Dermis microvascular lymphatic vessel endothelial cell (primary cell): ENCODE measurements at places on chromosomes 7 and 10. TPM values are rescaled to one million over a fixed set of nuclear protein-coding genes. Genes with fewer than 3 reads are reported as not detected.

Gene UTF1
- total RNA-seq, result not detected in 2 replicates

Gene EPC1
- total RNA-seq, result 15.4 and 28.2 TPM in 2 replicates

Gene FZD8
- 11.8 and 31.7 TPM in 2 replicates for total RNA-seq

Gene C10orf88
- 9.6 and 10.1 TPM in 2 replicates for total RNA-seq

Gene EXOSC1
- 23.1 and 23.9 TPM in 2 replicates for total RNA-seq

Gene KCTD7
- 3.7 and 6.8 TPM in 2 replicates for total RNA-seq

Gene PRF1
- not detected in 2 replicates for total RNA-seq

GRCh38 chr7:15753887-15754579, 67.5 kb upstream of the MEOX2 start:
- no peak for DNase-seq

DNA sequence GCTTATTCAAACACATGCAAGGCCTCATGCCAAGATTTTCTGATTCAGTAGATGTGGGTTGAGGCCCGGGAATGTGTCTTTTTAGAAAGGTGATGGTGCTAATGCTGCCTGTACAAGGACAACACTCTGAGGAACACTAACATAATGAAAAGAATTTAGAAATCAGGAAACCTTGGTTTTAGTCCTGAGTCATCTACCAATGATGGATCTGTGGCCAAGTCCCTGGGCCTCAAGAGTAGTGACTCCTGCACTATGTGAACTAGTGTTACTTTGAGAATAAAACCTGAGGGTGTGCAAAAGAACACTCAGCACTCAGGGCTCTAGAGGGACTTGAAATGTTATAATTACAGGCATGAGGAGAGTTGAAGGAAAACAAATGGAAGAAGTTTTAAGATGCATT, 741.7 kb upstream of the GALNT17 start:
- no peak for DNase-seq

DNA sequence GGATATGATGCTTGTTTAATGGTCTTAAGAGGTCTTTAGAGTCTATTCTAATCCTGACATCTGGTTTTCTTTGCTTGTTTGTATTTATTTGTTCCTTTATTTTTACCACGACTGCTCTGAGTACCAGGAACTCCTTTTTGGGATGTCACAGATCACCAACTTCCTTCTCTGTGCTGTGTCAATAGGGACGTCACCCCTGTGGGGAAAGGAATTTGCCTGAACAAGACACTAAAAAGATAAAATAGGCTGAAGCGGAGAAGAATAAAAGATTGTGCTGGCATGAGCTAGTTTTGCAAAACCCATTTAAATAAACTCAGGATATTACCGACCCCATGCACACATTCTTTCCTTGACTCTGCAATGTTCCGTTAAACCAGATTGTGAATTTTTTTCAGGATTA, 27.7 kb downstream of the MGMT start:
- DNase-seq, result no peak

DNA sequence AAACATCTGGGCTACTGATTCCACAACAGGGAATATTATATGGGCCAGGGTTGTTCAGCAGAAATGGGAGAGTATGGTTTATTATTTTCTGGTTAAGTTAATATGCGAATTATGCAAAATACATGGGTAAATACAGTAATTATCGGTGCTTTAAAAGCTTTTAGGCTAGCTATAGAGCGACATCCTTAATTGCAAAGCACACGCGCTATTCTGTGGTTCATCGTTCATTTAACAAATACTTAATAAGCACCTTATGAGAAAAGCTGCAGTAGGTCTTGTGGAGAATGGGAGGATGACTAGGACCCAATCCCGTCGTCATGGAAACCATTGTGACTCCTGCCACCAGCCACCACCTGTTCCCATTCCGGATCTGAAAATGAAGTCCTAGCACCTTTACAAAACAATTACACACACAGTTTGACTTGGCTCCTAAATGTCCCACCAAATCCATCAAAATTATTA, 623 bp upstream of the CEP41 start:
- DNase-seq, result peak; percentile 71

DNA sequence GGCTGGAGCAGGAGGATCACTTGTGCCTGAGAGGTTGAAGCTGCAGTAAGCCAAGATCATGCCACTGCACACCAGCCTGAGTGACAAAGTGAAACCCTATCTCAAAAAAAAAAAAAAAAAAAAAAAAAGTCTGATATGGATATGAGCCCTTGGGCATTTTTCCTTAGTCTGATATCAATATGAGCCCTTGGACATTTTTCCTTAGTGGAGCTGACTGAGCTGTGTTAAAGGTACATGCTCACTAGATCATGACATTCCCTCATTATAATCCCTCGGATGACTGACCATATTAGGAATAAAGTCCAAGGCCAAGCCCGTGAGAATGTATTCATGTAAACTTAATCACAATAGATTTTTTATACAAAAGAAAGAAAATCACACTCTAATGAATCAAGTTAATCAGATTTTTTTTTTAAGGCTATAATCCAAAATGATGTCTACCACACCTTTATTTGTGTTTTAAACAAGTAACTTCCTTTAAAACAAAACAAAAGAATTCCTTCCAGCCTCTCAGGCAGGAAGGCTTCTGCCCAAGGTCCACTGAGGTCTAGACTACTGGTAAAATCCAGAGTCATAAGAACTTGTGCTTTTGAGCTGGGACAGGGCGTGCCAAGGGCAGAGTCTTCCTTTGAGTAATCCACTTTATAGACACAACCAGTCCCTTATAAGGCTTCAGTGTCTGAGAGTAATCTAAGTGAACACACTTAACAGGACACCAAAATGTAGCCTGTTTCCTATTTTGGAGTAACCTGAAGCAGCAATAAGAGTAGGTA, 5.5 kb downstream of the PPA1 start:
- no peak for DNase-seq

- no peak for DNase-seq
Measured at GRCh38 chr7:149624006-149624405, 126.4 kb upstream of the ZNF746 start.

DNA sequence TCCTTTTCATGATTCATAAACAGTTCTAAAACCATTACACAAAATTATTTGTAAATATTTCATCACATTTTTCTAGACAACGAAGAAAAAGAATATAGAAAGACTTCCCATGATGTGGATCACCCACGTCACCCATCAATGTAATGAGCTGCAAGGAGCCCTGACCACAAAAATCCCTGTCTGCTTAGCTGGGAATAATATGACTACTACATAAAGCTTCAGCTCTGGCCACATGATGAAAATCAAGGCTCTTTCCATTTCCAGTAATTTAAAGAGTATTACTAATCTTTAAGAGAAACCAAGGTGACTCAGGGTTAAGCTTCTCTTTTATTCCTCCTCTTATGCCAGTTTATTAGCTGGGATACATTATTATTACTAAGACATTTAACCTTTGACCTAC, 180.8 kb upstream of the CACNA2D1 start:
- no peak for DNase-seq

- DNase-seq, result peak; percentile 96
Measured at GRCh38 chr10:128047991-128048818, 78.0 kb downstream of the MKI67 start.

- DNase-seq, result no peak
Measured at GRCh38 chr7:6392712-6393666, 54.8 kb downstream of the DAGLB start.

DNA sequence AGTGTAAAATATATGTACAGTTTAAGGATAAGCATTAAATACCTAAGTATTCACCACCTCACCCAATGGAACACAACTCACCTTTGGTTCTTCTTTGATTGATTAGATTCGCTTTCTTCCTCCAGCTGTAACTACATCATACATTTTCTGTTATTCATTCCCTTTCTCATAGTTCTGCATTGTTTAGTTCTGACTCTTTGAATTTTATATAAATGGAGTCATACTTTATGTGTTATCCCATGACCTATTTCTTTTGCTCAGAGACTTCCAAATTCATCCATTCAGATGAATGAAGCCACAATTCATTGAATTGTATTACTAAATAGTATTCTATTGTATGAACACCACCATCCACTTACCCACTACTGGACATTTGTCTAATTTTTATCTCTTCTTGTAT, 12.3 kb downstream of the THNSL1 start:
- no peak for DNase-seq

GRCh38 chr10:28411648-28412047, 108.8 kb upstream of the MPP7 start:
- no peak for DNase-seq

DNA sequence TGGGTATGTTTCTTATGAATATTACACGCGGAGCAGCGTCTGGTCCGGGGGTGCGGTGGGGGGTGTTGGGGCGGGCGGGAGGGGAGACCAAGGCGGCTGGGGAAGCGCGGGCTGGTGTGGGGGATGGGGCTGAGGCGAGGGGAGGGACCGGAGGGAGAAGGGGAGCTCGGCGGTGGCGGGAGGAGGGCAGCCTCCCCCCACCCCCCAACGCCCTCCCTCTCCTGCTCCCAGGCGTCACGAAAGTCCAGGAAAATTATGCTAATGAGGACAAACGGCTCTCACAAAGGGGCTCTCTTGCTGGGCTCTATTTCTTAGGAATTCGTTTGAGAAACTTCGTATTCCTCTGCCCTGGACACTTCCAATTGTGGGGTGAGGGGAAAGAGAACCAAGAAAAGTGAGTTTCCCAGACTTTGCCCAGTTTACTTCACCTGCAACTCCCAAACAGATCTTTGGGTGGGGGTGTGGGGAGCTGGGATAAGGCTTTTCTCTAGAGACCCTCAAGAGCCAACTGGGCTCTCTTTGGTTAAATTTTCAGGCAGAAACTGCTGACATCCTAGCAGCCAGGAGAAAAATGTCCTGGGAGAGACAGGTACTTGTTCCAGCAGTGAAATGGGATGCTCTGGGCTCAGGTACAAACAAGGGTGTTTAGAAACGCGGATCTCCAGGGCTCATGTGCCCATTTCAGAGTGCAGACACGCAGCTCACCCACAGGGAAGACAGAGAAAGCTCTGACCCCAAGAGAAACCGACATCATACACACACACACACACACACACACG, 11.7 kb upstream of the HOXA2 start:
- no peak for DNase-seq

GRCh38 chr7:67595431-67596180, 599.0 kb downstream of the TYW1 start:
- no peak for DNase-seq

DNA sequence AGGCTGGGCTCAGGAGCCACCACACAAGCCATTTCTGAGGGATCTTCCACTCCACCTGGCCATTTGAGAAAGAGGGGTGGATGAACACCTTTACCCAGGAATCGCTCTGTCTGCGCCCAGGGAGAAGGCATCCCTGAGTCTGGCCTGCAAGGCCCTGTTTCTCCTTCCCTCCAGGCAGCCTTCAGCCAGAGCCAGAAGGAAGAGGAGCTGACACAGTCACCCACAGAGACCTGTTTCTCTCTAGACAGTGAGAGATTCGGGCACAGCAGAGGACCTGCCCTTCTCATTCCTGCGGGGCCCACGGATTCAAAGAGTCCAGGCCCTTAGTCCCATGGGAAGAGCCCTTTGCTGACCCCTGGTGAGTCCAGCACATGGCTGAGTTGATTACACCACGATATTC, 127.5 kb upstream of the TNS3 start:
- no peak for DNase-seq

DNA sequence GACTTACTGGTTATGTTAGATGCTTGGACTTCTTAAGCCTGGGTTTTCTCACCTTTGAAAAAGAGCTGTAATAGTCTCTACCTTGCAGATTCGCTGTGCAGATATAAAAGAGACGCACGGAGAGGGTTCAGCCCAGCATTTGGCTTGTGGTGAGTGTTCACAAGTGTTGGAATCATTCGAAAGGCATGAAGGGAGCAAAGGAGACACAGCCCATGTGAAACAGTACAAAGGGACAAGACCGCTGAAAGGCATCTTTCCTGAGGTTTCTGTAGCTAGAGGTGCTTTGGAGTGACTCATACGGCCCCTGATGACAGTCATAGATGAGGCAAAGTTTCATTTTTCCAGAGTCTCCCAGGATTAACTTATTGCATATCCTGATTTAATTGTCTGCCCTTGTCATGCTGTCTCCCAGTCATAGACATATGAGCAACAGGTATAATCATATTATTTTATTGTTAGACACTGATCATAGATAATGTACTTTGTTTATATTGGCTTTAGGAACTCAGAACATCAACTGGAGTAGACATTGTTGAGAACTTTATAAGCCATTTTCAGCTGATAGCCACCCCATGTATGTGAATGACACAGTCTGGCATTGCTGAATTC, 171.1 kb downstream of the ADRA2A start:
- DNase-seq, result no peak

DNA sequence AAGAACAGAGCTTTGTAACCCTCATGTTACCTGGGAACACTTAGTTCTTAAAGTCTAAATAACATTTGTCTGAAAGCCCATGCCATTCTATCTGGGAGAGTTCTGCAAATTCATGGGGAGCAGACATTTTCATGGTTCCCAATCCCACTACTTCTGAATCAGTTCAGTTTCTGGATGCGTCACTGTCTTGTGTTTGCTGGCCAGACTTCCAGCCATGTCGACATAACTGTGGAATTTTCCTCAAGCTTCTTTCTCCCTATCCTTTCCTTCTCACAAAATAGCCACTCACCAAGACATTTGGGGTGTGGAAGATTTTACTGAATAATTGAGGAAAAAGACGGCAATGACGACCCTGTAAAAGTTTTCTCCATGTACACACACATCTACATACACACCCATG, 272.5 kb downstream of the NEBL start:
- DNase-seq, result no peak

DNA sequence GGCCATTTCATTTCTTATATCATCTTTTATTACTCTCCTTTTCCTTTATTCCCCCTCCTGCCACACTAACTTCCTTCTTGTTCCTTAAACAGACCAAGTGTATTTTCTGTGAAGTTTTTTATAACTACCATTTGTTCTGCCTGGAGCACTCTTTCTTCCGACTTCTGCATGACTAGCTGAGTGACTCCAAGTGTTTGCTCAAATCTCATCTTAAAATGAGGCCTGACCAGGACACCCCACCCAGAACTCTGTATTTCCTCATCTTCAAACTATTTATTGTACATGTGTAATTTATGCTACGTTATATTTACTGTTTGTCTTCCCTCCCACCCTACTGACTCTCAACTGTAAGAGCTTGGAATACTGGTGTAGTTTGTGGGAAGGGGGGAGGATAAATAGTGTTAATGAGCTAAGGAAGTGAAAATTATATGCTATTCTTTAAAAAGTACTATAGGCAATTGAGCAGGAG, 3.2 kb downstream of the MINDY3 start:
- no peak for DNase-seq

- peak; percentile 86 for DNase-seq
Measured at GRCh38 chr7:26398427-26398755, 106.7 kb downstream of the SNX10 start.

- DNase-seq, result no peak
Measured at GRCh38 chr7:7176406-7177043, 5.8 kb upstream of the C1GALT1 start.

- no peak for DNase-seq
Measured at GRCh38 chr7:65434307-65434706, 60.7 kb downstream of the ZNF92 start.

GRCh38 chr7:47950714-47951113, 2.4 kb upstream of the PKD1L1 start:
- peak; percentile 24 for DNase-seq

GRCh38 chr10:99921948-99922347, 87.8 kb downstream of the DNMBP start:
- peak; percentile 74 for DNase-seq

GRCh38 chr7:150340024-150340749, 1.2 kb downstream of the RARRES2 start:
- DNase-seq, result no peak

GRCh38 chr10:21614000-21614399, 80.0 kb downstream of the MLLT10 start:
- DNase-seq, result no peak
